Activated CD4-positive, alpha-beta T cell treated with anti-CD3 and anti-CD28 coated beads, Interleukin-2, amount 50 U/mL, for 4 hours (primary cell): ENCODE measurements at places on chromosomes 5 and 9.

DNA sequence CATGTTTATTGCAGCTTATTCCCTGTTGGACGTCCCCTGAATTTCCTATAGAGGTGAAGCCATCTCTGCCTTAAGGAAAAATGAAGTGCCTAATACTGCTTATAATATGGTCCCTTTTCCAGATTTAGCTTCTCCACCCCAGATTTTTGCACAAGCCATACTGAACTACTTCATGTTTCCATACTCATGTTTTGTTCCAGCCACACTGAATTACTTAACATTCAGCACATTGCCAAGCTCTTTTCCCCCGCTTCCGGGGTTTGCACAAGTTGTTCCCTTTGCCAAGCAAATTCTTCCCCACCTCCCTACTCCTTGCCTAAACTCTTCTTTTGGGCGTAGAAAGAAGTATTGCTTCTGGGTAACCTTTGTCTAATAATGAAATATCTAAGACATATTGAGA lies 1.7 kb upstream of the CNTRL start:
- DNase-seq: no peak

DNA sequence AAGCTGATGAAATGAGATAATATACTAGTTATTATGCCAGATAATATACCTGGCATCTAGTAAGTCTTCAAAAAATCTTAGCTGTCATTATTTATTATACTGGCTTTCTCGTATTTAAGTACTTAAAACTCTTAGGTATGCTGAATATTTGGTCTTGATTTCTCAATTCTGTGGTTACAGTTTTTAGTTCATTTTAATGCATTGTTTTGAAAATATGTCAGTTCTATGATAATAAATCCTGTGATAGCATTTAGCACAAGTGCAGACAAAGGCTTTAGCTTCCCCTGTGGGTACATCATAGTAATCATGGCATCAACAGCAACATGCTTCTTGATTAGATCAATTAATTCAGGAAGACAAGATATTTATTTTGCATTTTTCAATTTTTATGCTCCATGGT lies 133.0 kb downstream of the SMC2 start:
- DNase-seq: no peak

DNA sequence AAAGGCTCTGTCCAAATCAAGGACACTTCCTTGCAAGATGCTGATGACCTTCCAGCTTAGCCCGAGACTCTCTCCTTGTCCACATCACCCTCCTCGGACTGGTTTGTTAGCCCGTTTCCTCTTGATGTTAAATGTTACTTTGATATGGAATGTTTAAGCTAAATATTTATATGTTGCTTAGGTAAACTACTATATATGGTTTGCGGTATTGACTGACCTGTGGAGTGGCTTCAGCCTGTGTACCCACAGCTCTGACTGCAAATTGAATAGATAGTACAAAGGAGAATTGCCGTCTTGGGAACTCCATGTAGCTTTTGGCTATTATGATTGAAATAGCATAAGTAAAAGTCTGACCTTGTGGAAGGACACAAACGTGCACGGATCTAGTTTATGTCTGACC lies 422.0 kb downstream of the YTHDC2 start:
- DNase-seq: no peak

DNA sequence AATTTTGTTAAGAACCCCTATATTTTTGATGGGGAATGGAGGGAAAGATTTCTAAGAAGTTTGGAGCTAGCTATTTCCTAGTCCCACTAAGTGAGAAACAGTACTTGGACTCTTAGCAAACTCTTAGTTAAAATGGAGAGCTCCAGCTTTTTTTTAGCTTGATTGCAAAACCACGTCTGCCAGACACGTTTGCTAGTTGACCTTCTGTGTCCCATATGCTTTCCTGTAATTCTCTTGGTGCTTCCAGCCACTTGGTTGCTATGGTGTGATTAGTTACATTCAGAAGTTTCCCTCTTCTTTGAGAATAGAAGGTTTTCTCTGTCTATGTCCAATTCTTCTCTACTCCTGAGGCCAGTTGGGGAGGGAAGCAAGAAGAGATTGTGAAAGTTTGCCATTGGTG lies 417.0 kb upstream of the TLE4 start:
- no peak for DNase-seq

- no peak for DNase-seq
These were observed 2.1 kb upstream of the CAMK2A start for GRCh38 chr5:150291388-150292385.

DNA sequence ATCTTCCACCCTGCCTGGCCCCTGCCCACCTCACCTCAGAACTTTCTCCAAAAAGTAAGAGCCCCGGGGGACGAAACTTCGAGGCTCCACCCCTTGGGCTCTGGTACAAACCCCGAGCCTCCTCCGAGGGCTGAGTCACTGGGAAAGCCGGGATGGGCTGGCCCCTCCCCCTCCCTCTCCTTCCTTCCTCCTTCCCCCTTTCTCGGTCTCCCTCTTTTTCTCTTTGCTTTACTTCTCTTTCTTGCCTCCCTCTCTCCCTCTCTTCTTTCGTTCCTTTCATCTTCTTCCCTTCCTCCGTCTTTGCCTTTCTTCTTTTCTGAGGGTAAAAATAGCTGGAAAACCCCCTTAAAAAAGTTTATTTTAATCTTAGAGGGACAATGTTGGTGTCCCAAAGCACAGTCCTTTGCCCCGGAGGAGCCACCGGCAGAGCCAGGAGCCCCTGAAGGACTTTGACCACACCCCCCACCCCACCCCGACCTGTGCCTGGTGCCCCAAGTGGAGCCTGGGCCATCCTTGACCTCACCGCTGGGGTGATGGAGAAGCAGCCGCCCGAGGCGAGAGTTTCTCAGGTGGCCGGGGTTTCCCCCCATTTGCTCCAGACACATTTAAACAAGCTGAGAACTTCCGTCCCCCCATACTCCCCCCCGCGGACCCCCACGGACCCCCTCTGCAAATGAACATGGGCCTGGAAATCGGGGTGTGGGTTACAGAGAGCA lies 5.7 kb upstream of the NOTCH1 start:
- no peak for DNase-seq

- no peak for DNase-seq
These were observed 44.7 kb upstream of the OTP start for GRCh38 chr5:77683171-77683732.

DNA sequence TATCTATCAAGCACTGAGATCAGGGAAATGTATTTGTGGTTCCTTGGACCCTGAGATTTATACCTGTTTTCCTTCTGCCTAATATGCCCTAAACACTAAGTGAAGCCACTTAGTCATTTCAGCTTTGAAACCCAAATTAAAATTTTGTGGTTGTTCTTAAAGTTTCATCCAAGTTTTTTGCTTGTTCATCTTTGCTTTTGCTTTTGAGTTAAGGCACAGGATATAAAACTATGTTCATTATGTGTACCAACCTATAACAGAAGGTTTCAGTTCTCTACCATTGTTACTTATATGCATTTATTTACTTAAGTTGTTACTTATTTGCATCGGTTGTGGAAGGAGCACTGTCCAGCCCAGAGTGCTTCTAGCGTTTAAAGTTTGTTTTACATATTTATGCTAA lies 382.3 kb downstream of the PTPRD start:
- no peak for DNase-seq

DNA sequence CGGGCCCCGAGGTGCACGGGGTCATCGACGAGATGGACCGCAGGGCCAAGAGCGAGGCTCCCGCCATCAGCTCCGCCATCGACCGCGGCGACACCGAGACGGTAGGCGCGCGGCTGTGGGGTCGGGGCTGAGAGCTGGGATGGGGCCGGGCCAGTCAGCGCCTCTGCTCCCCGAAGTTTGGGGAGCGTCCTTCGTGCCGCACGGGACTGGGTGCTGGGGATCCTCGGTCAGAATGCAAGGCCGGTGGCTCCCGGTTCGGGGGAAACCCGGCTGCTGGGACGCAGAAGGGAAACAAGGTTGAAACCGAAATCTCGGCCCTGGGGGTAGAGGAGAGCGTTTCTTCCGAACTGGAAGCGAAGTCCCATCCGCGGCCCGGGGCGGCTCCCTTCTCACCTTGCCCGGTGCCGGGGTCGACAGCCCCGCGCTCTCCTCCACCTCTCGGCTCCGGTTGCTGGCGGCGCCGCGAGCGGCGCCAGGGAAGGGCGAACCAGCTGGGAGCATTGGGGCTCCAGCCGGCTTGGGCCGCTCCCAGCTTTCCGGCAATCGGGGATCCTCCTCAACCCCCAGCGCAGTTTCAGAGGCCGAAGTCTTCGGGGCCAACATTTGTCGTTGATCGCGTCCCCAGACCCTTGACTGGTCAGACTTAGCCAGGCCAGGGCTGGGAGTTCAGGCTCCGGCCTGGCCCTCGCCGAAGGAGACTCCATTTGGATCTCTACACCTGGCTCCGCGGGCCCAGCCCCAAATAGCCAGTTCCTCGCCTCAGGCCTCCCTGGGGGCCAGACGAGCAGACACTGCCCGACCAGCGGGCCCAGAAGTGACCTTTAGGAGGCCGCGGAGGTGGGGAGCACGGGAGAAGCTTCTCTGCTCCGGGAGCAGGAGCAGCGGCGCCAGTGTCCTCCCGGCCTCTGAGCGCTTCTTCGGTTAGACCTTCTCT lies 1.1 kb downstream of the LHX2 start:
- no peak for DNase-seq

- no peak for DNase-seq
These were observed 232.3 kb downstream of the IRX2 start for GRCh38 chr5:2519153-2519552.

GRCh38 chr9:34988218-34989002 lies 1.1 kb upstream of the DNAJB5 start:
- DNase-seq: peak; percentile 58

- no peak for DNase-seq
These were observed 25.0 kb downstream of the EXOSC2 start for GRCh38 chr9:130718562-130718961.
